Right lung (tissue), 10 donors: ENCODE measurements at places on chromosomes 12 and 14. TPM values are rescaled to one million over a fixed set of nuclear protein-coding genes. Genes with fewer than 3 reads are reported as not detected.
A peak's percentile ranks its signal among the peaks of the same experiment; 100 is the strongest.

HOXC9 gene
- 0.34 TPM for polyA plus RNA-seq

DPF3 gene
- polyA plus RNA-seq: 2.4 TPM

MSRB3 gene
- polyA plus RNA-seq: 26.6 TPM

ZBTB25 gene
- polyA plus RNA-seq: 15.6 TPM

KRT4 gene
- polyA plus RNA-seq: 6.2 TPM

EFS gene
- 44.7 TPM for polyA plus RNA-seq

- peak; percentile 59 for DNase-seq
Observed at GRCh38 chr12:107635139-107635538, 50.5 kb upstream of the PWP1 start.

DNA sequence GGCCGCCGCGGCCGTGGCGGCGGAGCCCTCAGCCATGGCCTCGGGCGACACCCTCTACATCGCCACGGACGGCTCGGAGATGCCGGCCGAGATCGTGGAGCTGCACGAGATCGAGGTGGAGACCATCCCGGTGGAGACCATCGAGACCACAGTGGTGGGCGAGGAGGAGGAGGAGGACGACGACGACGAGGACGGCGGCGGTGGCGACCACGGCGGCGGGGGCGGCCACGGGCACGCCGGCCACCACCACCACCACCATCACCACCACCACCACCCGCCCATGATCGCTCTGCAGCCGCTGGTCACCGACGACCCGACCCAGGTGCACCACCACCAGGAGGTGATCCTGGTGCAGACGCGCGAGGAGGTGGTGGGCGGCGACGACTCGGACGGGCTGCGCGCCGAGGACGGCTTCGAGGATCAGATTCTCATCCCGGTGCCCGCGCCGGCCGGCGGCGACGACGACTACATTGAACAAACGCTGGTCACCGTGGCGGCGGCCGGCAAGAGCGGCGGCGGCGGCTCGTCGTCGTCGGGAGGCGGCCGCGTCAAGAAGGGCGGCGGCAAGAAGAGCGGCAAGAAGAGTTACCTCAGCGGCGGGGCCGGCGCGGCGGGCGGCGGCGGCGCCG lies 381 bp downstream of the YY1 start:
- DNase-seq: no peak

GRCh38 chr12:96220902-96221301 lies 26.7 kb downstream of the ELK3 start:
- DNase-seq: no peak

DNA sequence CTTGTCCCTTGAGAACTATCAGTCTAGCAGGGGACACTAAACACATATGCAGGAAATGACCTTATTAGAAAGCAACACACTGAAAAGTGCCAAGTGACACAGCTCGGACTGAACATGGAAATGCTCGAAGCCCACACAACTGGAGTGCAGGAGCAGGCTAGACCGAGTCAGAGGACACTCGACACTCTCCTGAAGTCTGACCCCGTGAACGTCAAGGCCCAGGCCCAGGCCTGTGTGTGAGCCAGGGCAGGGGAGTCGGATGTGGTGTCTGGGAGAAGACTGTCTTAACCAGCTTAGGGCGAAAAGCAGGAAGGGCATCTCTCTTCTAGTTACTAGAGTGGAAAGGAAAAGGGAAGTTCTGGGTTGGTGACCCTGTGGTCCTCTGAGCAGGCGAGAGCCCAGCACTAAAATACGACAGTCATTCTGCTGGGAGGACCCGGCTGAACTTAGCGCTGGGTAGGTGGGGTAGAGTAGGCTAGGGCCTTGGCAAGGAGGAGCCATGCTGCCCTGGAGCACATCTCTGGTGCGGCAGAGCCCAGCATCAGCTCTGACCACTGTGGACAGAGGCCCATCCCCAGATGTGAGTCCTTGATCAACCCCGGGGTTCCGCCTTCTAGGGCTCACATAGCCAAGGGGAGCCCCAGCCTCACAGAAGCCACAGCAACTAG lies 93.0 kb downstream of the NTF3 start:
- DNase-seq: no peak

DNA sequence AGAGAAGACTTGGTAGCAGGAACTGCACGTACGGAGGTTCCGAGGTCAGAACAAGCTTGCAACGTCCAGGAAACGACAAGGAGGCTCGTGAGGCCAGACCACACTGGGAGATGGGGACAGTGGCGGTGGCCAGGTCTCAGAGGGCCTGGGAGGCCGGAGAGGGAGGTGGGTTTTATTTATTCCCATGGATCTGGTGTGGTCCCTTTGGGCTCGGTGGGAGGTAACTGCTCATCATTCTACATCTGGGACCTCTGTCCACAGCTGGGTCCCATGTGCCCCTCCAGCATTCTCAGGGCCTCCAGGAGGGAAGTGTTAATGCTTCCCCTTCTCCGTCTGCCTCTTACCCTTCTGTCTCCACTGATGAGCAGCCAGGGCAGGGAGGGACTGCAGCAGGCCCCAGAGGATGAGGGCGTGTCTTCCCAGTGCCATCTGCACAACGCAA lies 35.7 kb upstream of the NCOR2 start:
- no peak for DNase-seq

- DNase-seq: no peak
Observed at GRCh38 chr12:114440270-114441038, 34.5 kb upstream of the TBX5 start.

GRCh38 chr14:69259527-69260189 lies at the start of gene GALNT16:
Gene GALNT16, plus strand, starts transcription at chr14:69260158. Its CDS starts 133 bp downstream, at chr14:69260291.
- DNase-seq: no peak

DNA sequence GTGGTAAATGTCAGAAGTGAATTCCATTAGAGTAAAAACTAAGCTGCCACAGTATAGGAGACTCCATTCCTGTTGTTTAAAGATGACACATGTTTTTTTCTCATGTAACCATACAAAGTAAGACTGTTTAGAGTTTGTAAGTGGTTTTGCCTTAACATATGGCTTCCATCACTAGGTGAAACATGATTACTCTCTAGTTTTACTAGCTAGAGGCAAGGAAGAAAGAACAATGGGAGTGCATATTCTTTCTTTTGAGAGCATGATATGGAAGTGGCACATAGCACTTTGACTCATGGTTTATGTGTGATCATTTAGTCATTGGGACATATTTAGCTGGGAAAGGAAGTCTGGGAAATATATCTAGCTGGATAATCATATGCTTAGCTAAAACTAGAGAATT lies 7.7 kb downstream of the ATF7IP start:
- no peak for DNase-seq

DNA sequence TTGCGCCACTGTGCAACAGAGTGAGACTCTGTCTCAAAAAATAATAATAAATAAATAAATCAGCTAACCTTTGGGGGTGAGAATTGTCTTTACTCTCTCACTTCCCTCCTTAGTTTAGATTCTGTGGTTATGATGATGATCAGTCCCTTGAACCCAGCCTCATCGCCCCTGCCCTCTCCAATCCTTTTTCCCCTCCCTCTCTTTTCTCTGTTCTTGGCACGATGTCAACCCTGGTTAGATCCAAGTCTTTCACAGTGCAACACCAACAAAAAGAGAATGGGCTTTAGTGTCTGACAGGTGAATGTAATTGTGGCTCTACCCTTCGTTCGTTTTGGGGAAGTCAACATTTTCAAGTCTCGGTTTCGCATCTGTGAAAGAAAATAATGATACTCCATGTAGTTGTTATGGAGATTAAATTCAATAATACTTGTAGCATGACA lies 59.0 kb downstream of the NTN4 start:
- DNase-seq: no peak

DNA sequence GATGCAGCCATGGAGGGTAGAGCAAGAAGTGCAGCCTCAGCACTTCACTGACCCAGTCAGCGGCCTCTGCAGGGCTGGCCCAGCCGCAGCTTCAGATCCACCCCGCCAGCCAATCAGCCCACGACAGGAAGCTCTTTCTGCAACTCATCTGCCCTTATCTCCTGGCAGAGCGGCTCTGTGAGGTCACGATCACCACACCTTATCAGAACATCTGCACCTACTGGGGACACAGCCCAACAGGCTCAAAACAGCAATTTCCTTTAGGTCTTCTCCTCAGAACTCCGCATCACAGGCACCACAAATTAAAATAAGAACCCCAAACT lies 287.3 kb downstream of the BCL11B start:
- no peak for DNase-seq

DNA sequence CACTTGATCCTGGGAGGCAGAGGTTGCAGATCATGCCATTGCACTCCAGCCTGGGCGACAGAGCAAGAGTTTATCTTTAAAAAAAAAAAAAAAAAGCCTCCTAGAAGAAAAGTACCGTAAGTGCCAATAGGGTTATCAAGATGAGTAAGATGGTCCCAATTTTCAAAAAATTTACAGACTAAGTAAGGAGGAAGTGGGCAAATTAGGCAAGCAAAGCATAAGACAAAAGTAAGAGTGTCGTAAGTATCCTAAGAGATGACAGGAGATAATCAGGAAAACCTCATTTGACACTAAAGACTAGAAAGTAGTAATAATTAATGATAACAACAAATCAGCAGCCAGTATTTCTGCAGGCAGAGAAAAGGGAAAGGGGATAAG lies 12.2 kb downstream of the PYM1 start:
- no peak for DNase-seq

- DNase-seq: no peak
Observed at GRCh38 chr14:50820786-50821509, 10.0 kb downstream of the NIN start.

DNA sequence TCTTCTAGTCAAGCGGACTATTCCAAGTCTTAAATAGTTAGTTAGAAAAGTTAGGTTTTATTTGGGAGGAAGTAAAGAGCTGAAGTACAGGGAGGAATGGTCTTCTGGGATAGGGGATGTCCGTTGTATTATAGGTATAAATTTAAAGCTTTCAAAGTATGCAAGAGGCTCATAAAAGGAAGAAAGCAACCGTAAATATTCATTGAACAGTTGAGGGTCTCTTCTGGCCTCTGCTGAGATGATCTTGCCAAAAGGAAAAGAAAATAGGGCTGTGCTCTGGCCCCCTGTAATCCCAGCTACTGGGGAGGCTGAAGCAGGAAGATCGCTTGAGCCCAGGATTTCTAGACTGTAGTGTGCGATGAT lies 377 bp upstream of the TIMELESS start:
- no peak for DNase-seq

DNA sequence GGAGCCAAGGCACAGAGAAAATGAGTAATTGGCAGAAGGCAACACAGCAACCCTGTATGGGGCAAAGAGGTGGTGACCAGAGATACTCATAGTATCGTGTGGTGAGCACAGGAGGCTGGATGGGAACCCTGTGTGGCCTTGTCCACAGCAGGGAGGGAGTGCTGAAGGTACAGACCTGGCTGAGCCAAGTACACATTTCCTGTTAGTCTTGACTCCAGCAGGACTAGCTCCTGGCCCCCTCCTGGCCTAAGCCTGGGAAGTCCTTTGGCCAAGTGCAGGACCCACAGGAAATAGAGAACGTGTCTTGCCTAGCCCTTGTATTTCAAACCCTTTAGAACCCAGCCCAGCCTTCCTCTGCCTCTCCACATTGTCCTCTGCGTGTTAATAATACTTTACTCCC lies 289.8 kb upstream of the PWP1 start:
- DNase-seq: no peak

GRCh38 chr12:2161473-2161872 lies 108.7 kb downstream of the CACNA1C start:
- no peak for DNase-seq

- DNase-seq: no peak
Observed at GRCh38 chr12:122981036-122981471, 573 bp downstream of the ARL6IP4 start.

GRCh38 chr12:15787778-15788177 lies 1.4 kb downstream of the EPS8 start:
- no peak for DNase-seq

GRCh38 chr12:61385771-61386170 lies 874.4 kb upstream of the USP15 start:
- no peak for DNase-seq

DNA sequence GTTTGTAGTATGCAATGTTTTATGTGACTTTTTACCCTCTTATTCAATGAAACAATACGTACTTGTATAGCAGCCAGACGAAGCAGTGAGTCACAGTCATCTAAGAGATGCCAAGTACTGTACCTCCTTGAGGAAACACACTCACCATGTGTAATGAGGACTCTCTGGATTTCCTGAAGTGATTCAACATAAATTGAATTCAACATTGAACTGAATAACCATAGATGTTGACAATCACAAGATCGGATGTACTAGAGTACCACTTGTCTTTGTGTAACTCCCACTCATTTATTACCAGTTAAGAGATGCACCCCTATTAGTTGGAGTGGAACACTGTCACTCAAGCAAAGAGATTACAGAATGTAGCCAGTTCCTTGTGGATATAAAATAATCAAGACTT lies 175.2 kb upstream of the HMGA2 start:
- no peak for DNase-seq

- DNase-seq: no peak
Observed at GRCh38 chr14:51285120-51285519, 45.1 kb downstream of the TMX1 start.

DNA sequence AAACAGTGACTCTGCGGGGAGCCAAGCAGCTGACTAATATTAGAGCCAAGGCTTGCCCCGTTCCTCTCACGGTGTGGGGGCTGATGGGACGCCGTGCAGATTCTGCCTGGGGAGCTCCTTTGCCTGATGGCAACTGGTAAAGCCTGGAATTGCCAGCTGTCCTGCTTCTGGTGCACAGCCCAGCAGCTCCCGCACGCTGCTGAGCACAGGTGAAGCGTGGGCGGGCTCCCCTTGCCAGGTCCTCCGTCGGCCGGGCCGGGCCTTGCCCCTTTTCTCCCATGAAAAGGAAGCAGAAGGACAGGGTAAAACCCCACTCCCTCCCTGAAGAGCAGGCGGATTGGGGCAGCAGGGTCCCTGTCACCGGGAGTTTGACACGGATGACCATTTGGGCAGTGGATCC lies 79.0 kb downstream of the WDR20 start:
- no peak for DNase-seq

- DNase-seq: no peak
Observed at GRCh38 chr14:71264260-71264659, 357.0 kb downstream of the PCNX1 start.

GRCh38 chr14:86038387-86039042 lies 508.6 kb downstream of the FLRT2 start:
- DNase-seq: peak; percentile 27

GRCh38 chr12:106863189-106863588 lies 88.7 kb downstream of the RIC8B start:
- no peak for DNase-seq

DNA sequence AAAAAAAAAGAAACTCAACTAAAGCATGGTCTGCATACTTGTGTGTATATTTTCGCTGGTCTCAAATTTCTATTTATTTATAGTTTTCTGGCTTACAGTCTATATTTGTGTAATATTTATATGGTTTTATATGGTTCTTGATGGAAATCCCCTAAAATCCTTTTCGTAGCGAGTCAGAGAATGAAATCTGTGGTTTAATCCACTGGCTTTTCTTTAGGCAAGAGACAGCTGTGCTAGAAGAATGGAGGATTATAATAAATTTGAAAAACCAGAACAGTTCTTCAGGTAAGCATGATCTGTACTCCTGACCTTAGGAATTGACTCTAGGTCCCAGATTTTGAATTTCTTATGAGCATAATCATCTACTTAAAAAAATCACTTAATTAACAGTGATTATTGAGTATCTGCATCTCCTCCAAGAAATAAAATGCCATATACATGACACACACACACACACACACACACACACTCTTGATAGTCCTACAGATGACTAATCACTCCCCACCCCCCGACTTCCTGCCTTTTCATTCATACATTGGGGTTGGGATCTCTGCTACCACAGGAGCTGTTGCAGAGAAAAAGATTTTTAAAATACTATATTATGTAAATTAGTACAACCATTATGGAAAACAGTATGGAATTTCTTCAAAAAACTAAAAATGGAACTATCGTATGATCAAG lies 113.4 kb downstream of the CRADD start:
- no peak for DNase-seq

- no peak for DNase-seq
Observed at GRCh38 chr14:51513281-51513680, 138.4 kb upstream of the FRMD6 start.
